ENCODE measurements at places on chromosomes 7 and 10.

DNA sequence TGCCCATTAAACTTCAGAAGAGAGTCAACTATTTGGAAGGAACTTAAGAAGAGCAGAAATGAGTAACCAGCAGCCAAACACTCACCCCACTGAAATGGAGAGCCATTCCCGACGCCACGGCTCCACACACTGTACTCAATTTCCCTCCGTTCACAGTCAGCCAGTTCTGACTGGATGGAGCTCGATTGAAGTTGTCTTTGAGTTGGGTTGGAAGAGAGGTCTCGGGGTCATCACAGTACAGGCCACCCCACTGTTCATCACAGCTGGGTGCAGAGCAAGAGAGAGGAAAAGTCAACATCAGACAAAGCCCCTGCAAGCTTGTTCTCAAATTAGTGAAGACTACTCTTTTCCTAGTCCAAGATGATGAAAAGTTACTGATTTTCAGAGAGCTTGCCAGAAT lies 75.9 kb upstream of the SLC26A5 start:
- DNase-seq = no peak

DNA sequence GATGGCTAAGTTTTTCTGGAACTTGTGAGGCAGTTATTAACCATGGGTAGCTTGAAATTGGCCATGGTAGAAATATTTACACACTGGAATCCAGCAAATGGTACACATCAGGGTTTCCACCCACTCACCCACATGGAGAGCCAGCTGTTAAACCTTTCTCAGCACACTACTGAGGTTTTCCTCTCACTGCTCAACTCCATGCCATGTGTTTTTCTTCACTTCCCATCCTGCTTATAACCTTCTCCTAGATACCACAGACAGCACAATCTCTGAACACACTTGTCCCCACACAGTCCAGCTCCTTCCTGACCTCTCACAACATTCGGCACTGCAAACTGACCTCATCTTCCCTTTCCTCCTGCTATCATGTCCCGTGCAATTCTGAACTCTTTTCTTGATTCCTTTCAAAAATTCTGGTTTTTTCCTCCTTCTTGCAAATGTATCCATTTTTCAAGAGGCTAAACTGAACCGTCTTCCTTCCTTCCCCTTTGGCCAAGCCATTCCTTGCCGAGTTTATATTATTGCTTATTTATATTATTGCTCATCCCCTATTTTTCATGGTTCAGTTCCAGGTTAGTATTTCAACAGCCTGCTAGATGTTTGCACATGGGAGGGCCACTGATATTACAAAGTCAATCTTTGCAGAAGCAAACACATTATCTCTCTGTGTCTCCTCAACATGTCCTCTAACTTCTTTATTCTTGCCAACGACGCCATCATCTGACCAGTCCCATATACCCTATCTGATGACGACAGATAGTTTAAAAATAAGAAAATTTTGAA lies 606.4 kb downstream of the SORCS1 start:
- DNase-seq = no peak

GRCh38 chr10:122374859-122375678 lies 561 bp downstream of the PLEKHA1 start:
- DNase-seq = peak; percentile 70

DNA sequence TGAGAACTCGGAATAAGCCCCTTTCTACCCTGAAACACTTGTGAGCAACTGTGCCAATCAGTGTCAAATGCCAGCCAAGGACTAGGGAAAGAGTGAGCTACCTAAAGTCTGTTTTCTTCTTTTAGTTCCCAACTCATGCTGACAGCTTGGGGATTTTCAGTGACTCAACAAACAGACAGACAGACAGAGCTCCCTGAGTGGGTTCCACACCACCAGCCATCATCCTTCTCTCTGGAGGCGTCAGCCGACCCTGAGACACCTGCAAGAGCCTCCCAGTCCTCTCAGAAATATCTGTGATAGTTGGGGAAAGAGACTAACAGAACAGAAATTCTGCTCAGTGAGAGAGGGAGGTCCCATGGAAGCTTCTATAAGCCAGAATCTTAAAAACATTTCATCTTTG lies 49.5 kb downstream of the GATA3 start:
- no peak for DNase-seq

DNA sequence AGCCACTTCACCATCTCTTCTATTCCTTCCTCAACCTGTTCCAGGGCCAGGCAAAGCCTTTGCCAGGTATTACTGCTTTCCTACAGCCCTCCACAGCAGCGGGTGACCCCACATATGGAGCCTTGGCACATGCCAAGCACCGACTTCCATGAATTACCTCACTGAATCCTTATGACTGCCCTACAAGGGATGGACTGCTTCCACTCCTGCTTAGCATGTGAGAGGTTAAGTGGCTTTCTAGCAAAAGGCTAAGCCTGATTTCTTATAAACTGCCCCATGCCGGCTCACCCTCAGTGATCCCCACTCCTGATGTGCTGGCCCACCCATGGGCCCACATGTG lies 44.0 kb upstream of the PDLIM1 start:
- no peak for DNase-seq

- no peak for DNase-seq
Observed at GRCh38 chr10:123704812-123705211, 38.7 kb downstream of the GPR26 start.

GRCh38 chr7:83096065-83096580 lies 66.6 kb downstream of the PCLO start:
- DNase-seq = no peak

DNA sequence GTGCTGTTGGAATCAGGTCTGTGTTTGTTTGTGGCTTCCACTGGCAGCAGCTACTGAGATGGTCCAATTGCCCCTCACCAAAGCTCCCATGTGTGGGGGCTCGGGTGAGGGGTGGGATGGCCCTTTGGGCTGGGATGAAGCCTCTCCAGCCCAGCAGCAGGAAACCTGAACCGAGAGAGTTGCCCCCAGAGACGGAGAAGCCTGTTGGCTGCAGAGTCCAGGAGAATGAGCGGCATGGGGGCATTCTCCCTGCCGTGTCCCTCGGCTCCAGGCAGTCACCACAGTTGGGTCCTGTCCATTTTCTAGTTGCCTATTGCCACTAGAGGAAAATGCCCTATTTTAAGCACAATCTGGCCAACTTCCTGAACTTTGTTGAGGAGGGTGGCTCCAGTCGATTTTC lies 222.2 kb upstream of the PPP2R2D start:
- DNase-seq = no peak

DNA sequence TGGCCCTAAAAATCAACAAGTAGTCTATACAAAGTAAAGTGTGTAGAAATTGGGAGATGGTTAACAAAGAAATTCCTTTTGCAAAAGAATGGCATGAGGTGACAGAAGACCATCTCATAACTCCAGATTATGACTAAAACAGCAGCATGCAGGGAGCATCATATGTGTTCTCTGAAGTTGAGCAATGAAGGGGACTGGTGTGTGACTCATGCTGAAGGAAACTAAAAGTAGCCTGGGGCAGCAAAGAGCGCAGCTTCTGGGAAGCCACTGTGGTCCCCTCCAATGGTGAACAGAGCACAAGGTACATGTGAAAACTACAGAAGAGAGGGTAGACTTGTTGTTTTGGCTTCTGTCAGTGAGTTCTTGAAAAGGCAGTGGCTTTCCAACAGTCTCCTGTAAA lies 133.4 kb downstream of the MACC1 start:
- DNase-seq = no peak

DNA sequence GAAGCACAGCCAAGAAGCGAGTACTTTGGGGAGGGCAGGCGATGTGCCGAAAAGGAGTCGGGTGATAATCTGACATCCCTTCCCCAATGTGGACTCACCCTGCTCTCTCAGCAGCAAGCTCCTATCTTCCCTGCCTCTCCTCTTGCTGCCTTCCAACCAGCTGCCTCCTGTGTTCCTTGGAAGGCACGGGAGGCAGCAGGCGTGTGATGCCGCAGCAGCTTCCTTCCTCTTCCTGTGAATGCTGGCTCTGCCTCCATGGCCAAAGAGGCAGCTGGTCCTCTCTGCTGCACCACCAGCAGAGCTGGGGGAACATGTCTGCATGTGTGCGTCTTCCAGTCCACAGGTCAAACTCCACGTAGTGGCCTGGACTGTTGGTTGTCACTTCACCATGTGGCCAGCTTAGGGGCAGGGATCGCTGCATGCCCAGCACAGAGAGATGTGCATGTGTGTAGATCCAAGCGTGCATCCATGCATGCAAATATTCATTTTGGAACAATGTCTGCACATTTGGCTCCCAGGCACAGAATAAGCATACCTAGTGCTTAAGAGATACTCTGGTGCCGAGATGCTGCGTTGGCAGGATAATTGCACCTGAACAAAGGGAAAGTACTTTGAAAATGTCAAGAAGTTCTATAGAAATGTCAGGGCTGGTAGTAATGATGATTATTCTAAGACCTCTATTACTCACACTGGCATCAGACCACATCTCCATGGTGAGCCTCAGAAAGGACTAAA lies 499.8 kb downstream of the PLXNA4 start:
- DNase-seq = no peak

GRCh38 chr10:44956717-44957706 lies 2.6 kb upstream of the RASSF4 start:
- no peak for DNase-seq

DNA sequence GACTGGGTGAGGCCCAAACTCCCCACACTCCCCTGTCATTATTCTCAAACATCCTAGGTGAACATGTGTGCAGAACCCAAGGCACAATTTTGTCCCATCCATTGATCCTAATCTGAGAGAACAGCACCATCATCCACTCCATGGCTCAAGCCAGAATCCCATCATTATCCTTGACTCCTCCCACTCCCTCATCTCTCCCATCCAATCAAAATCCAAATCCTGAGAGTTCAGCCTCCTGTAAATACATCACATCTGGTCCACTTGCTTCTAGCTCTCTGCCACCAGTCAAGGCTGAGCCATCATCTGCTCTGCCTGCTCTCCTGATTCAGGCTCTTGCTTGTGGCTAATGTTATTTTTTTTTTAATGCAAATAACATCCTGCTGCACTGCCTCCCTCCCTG lies 75.9 kb upstream of the SLF2 start:
- no peak for DNase-seq

DNA sequence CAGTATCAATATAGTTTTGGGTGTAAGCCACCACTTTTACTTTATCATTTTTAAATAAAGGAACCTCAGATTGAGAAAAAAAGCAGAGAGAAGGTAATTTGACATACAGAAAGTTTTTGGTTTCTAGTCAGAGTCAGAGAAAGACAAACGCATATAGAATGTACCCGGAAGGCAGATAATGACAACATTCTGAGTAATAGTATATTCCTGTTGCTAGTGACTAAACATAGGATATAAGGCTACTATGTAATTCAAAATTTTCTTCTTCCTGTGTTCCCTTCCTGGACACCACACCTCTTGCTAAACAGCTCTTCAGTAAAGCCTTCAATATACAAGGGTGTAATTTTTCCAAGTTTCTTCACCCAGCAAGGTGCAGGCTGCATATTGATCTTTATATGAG lies 597.6 kb downstream of the PCDH15 start:
- DNase-seq = no peak

DNA sequence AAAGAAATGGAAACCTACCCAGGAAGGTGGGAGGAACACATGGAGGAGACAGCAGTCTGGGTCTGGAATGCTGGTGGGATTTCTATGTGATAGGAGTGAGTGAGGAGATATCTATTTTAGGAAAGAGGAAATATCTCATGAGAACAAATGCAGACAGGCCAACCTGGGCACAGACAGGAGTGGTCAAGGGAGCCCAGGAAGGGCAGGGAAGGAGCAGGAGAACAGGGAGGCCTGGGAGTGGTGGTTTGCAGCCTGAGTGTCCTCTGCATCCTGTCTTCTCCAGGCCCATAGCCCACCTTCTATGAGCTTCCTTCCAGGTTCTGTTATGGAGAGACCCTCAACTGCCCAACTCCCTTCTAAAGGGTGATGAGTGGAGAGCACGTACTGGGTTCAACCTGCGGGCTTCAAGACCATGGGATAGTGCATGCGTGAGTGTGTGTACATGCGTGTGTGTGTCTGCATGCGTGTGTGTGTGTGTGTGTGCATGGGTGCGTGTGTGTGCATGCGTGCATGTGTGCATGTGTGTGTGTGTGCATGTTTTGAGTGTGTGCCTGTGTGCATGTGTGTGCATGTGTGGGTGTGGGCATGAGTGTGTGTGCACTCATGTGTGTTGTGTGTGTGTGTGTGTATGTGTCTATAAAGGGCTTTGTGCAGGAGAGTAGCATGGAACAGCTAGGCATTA lies 200.1 kb downstream of the CXCL12 start:
- no peak for DNase-seq

DNA sequence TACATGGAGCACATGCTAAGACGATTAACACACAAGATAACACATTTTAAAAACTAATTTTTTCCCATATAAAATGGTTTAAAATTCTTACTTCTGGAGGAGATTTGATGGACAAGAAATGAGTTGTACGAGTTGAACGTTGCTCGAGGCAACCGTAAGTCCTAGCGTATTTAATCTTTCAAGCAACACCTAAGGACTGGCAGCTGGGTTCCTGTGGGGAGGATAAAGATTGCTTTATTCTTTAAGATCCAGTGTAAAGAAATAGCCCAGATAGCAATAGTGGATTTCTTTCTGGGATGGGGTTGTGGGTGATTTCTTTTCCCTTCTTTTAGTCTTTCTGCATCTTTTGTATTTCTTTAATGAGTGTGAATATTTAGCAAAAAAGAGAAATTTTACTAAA lies 9.8 kb downstream of the TBXAS1 start:
- no peak for DNase-seq

- no peak for DNase-seq
Observed at GRCh38 chr7:41438705-41439514, 264.0 kb downstream of the INHBA start.

GRCh38 chr10:6089334-6090219 lies 743 bp downstream of the RBM17 start:
- DNase-seq = no peak

- no peak for DNase-seq
Observed at GRCh38 chr10:104122225-104123107, 495 bp downstream of the SFR1 start.

- no peak for DNase-seq
Observed at GRCh38 chr10:89064748-89065147, 74.2 kb downstream of the FAS start.

GRCh38 chr10:126075009-126075408 lies 178.6 kb downstream of the FANK1 start:
- DNase-seq = no peak

GRCh38 chr10:97334370-97335175 lies at the start of gene FRAT2:
Gene FRAT2, minus strand, starts transcription at chr10:97334729. Its CDS starts 157 bp downstream, at chr10:97334572.
- DNase-seq = peak; percentile 85

DNA sequence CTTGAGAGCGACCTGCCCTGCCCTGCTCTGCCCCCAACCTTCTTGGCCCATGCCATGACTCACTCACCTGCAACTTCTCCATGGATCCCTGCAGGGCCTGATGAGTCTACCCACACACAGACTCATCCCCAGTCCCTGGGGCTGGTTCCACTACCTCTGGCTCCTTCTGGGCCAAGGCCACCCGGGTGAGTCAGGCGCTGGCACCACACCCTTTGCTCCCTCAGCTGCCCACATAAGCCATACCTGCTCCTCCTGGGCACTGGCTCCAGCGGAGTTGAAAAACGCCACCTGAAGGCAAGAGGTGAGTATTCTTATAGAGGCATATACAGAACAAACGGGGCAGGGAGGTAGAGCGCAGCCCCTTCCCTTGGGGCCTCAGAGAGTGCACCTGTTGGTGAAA lies 16.2 kb upstream of the MTPAP start:
- DNase-seq = no peak

DNA sequence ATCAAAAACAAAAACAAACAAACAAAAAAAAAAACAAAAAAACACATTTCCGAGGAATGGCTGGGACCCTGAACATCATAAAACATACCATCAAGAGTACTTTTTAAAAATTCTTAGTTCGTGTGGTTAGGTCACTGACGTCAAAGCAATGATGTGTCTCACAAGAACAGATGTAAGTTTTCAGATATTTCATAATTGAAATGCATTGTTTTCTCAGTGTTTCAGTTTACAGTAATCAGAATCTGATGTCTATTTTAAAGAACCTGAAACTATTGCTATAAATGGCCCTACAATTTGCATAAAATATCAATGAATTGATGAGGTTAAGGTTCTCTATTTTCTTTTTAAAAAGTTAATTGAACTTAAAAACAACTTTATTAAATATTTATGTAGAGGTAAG lies 103.7 kb upstream of the HGF start:
- no peak for DNase-seq
